GM04503 (cell line): ENCODE measurements at places on chromosomes 4 and X.

GRCh38 chrX:153981771-153982533, 9.4 kb downstream of the TMEM187 start:
- DNase-seq, result no peak

GRCh38 chr4:7559741-7560395, 125.1 kb upstream of the PSAPL1 start:
- DNase-seq, result no peak

DNA sequence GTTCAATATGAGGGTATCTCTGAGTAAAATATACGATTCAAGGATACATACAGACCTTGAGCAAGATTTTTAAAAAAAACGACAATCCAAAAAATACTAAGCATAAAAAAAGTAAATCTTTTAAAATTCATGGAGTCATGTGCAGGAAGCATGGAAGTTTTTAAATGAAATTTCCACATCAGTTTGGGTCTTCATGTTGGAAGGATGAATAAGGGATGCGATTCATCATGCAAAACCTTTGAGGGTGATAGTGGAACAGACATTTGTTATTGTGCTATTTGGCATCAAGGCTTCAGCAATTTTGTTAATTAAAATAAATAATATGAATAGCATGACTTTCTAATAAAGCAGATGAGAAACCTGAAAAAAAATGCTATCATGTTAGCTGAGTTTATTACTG, 815.0 kb upstream of the PCDH10 start:
- DNase-seq, result no peak

DNA sequence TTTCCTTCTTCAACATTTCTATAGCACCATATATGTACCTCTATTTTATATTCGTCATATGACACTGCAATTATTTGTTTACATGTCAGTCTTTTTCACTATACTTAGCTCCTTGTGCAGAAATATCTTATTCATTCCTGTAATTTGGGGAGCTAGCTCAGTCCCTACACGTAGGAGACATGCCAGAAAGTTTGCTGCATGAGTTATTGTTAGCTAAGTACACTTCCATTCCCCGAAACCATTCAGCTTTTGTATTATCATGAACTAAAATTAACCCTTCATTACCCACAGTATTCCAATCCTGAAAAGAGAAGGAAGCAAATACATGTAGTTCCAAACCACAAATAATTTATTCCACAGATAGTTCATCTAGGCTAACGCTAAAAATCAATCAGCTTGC, 10.2 kb downstream of the CBR4 start:
- no peak for DNase-seq

DNA sequence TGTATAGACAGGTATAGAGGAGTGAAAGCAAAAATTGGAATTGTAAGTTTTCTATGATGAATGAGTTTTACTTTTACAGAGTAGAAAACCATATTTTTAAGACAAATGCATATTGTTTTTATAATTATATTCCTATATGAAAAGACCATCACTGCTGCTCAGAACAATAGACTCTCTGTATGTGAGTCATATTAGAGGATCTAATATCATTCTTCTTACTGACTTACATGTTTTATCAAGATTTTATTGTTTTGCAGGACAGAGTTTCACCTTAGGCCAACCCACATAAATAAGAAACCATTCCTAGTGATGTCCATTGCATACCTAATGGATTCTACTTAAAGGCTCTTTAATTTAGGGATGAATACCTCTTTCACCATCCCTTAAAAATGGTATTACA, 88.6 kb downstream of the NR3C2 start:
- DNase-seq, result no peak

DNA sequence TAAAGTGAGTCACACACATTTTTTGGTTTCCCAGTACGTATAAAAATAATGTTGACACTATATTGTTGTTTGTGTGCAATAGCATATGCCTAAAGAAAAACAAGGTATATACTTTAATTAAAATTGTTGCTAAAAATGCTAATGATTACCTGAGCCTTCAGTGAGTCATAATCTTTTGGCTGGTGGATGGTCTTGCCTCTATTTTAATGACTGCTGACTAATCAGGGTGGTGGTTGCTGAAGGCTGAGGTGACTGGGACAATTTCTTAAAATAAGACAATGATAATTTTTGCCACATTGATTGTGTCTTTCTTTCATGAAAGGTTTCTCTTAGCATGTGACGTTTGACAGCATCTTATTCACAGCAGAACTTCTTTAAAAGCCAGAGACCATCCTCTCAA, 21.0 kb upstream of the ANXA10 start:
- DNase-seq, result no peak

DNA sequence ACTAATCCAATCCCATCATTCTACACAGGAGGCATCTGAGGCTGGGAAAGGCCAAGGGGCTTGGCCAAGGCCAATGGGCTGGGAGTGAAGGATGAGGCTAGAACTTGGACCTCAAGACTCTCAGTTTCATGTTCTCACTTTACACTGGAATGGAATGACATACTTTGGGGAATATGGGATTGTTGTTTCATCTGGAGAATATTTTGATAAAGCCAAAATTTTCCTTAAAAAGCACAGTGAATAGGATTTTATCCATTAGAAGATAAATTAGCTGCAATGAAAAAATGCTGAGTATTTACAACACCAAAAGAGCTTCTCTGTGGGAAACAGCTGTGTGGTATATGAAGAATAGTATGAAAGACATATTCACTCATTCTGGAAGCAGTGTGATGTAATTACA, 29.3 kb downstream of the SMIM20 start:
- DNase-seq, result no peak

DNA sequence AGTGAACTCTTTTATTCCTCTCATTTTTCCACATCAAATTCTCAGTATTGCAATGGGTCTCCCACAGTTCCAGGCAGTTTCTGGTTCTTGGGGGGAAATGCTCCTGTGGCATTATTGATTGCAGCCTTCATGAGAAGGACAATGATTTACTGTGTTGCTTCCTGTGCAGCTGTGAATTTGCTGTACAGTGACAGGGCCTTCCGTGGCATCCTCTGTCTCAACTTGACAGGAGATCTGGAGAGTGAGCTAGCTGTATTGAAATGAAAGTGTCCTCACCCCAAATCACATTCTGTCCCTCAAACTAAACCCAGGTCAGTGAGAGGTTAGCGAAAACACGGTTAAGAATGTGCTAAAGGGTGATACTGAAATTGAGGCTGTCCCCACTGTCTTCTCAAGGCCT, 77.1 kb upstream of the ATOH1 start:
- no peak for DNase-seq

DNA sequence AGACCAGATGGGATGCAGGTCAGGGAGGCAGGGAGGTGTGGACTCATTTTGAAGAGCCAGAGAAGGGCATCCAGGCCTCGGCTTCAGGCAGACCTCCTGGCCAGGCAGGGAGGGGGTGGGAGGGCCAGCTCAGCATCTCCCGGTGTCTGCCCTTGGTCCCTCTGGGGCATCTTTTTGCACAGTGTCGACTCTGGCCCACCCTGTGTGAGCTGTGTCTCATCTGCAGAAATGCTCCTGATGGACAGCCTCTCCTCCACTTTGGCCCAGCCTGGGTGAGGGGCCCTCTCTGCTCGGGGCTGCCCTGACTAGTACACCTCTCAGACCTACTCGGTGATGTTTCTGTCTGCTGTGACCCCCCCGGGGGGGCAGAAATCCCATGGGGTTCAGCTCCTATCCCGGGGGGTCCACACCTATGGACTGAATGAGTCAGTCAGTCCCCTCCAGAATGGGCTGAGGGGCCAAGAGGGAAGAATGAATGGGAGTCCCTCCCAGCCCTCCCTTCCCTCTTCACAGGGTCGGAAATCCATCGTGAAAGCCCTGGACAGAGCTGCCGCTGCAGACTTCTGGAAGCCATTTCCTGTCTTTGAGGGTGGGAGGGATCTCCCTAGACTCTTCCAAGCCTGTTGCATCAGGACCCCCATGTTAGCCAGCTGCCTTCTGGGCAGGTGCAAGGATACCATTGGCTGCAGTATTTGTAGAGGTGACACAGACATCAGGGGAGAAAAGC, 196.7 kb upstream of the PSAPL1 start:
- no peak for DNase-seq

DNA sequence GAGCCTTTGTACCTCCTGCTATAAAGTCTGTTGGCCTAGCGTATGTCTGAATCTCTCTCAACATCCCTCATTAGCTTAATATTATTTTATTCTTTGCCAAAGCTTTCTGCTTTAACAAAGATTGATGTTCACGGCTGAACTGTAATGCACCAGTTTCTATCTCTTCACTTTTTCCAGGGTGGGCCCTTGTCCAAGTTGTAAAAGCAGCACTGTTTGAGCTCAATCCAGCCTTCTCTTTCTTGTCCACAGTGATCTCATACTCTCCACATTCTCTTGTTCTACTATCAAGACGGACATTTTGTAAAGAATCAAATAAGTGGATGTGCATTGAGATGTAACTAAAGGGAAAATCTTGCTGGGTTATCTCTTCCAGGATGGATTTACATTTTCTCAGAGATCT, 34.4 kb upstream of the RTL3 start:
- no peak for DNase-seq

- no peak for DNase-seq
Measured at GRCh38 chr4:12724510-12724909, 759.6 kb downstream of the RAB28 start.

DNA sequence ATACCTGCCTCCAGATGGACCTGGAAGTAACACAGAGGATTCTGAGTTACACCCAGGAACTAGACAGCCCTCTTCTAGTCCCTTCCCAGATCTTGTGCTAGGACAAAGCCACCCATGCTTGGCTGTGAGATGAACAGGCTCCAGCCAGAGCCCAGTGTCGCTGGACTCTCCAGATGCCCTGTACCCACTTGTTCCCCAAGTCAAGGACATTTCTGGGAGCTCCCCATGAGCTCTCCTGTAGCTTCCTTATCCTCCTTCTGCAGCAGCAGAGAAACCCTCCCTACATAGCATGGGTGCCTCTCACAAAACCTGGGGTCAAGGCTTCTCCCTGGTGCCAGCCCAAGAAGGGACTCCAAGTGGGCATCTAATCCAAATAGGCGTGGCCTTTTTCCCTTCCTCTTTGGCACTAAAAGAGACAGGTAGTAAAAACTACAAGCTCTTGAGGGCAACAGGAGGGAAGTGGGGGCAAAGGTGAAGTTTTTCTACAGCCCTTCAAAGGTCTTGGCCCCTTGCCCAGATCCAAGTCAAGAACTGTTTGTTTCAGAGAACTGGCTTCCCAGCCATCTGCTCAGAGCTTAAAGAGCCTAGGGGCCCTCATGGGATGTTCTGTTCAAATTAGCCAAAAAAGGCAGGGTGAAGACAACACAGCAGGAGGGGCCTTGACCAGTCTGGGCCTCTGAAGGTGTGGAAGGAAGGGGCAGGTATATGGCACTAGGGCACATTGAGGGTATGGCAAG, 8.5 kb upstream of the ERCC6L start:
- no peak for DNase-seq

DNA sequence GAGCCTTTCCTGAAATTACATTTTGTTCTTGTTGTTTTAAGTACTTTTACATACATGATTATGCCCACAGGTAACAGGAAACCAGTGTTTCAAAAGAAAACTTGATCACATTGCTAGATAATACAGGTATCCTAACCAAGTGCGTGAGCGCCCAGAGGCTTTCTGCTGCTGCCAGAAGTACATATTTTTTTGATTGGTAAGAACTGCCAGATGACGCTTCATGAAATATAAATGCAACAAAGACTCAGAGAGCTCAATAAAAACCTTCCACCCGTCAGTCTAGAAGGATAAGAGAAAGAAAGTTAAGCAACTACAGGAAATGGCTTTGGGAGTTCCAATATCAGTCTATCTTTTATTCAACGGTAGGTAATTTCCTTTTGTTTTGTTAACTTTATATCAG, at the start of gene EPGN:
Gene EPGN, plus strand, starts transcription at position 256 of the 400 bp plus-strand sequence. Its CDS starts 64 bp downstream, at position 320.
- DNase-seq, result no peak

- no peak for DNase-seq
Measured at GRCh38 chr4:995311-996026, 2.3 kb upstream of the SLC26A1 start.

GRCh38 chr4:85717847-85718246, 242.9 kb downstream of the ARHGAP24 start:
- no peak for DNase-seq

- DNase-seq, result no peak
Measured at GRCh38 chr4:187270154-187270553, 546.5 kb upstream of the FAT1 start.

DNA sequence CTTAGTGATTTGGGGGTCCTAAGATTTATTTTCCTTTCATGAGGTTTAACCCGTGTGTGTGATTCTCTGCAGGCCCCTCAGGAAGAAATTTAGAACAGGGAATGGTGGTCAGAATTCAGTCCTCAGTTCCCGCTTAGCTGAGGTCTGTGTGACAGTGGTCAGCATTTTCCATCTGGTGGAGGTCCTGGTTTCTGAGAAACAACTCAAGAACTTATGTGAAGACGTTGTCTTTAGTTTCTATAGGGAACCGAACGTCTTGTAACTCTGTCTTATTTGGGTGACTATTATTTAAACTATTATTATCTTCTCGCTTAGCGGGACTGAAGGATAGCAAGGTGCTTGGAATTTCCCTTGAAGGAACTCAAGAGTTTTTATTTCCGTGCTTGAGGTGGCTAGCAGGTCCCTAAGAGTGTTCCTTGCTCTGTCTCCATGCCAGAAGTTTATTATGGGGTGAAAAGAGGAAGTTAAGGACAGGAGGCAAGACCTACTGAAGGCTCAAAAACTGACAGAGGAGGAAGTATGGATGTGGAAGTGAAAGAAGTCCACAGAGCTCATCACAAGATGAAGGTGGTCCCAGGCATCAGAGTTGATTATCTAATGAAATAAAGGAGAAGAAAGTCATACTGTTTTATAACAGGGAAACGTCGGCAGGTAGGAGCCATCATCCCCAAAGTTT, 9.4 kb downstream of the MGST2 start:
- no peak for DNase-seq

DNA sequence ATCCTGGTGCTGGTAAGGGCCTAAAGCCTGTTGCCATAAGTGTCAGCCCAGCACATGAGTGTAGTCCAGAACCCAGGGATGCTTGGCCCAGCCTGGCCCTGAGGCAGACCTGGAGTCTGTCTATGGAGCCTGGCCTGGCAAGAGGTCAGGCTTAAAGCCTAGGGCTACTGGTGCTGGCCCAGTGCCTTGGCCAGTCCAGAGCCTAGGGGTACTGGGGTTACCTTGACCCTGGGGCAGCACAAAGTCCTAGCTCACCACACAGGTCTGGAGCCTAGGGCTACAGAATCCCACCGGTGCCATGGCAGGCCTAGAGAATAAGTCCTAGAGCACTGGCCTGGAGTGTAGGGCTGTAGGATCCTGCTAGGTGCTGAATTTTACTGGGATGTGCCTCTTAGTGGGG, 393.8 kb downstream of the MAGEE1 start:
- DNase-seq, result no peak

DNA sequence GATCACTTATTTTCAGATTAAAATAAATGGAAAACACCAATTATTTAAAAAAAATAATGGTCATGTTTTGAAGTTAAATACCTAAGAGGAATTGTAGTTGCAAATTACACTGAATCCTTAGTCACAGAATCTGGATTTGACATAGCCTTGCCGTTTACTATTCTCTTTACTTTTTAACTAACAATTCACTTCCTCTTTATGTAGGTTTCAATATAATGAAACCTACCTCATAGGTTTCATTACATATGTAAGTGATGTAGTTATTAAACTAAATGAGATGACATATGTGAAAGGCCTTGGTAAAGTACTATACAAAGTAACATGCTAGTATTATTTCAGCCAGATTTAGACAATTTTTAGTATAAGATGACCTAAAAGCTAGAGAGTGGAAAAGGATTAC, 6.5 kb downstream of the SPP1 start:
- DNase-seq, result no peak

GRCh38 chr4:24730256-24731001, 64.9 kb upstream of the SOD3 start:
- DNase-seq, result peak; percentile 73

GRCh38 chr4:140996766-140997165, 136.5 kb downstream of the RNF150 start:
- DNase-seq, result peak; percentile 69

GRCh38 chrX:37357436-37357835, 8.3 kb downstream of the PRRG1 start:
- no peak for DNase-seq
